ENCODE measurements at places on chromosomes 11 and 22. TPM values are rescaled to one million over a fixed set of nuclear protein-coding genes. Genes with fewer than 3 reads are reported as not detected.

RFPL3 gene
- total RNA-seq: not detected

CNTF gene
- total RNA-seq: 0.47 TPM

FAM180B gene
- not detected for total RNA-seq

HBE1 gene
- total RNA-seq: not detected

DNA sequence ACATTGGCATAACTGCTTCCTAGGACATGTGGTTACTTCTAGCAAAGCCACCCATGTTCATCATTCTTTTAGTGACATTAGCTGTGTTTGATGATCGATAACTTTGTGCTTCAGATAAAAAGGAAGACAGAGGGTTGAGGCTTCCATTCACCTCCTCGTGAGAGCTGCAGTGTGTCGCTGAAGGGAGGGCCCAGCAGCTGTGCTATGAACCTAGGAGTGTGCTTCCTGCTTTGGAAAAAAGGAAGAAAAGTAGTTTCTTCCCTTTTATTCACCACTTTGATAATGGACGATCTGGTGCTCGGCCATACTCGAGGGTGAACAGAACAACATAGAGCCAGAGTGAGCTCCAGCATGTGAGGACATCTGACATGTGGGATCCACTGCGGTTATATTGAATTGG, 6.1 kb upstream of the RFPL2 start:
- DNase-seq: no peak

DNA sequence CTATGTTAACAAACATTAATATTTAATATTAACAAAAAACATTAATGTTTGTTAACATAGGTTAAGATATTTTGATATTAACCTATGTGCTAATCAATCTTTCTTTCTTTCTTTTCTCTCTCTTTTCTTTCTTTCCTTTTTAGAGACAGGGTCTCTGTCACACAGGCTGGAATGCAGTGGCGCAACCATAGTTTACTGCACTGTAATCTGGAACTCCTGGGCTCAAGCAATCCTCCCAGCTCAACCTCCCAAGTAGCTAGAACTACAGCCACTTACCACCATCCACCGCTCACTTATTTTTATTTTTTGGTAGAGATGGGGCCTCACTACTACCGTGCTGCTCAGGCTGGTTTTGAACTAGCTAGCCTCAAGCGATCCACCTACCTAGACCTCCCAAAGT, 13.2 kb downstream of the SIK3 start:
- DNase-seq: no peak

ZP1 gene
- not detected for total RNA-seq

DNA sequence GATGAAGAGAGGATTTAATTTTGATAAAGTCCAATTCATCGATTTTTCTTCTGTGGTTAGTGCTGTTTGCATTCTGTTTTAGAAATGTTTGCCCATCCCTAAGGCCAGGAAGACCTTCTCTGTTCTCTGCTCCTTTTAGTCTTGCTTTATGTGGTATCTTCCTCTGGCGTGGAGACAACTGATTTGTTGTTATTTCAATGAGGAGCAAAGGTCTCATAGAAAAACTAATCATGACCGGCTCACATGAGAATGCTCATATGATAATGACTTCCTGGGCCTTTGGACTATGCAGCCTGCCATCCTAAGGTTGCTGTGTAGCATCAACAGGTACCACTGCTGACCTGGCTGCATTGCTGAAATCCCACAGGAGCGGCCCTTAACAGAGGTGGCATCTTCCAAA, 19.8 kb downstream of the SCGB1A1 start:
- no peak for DNase-seq

DNA sequence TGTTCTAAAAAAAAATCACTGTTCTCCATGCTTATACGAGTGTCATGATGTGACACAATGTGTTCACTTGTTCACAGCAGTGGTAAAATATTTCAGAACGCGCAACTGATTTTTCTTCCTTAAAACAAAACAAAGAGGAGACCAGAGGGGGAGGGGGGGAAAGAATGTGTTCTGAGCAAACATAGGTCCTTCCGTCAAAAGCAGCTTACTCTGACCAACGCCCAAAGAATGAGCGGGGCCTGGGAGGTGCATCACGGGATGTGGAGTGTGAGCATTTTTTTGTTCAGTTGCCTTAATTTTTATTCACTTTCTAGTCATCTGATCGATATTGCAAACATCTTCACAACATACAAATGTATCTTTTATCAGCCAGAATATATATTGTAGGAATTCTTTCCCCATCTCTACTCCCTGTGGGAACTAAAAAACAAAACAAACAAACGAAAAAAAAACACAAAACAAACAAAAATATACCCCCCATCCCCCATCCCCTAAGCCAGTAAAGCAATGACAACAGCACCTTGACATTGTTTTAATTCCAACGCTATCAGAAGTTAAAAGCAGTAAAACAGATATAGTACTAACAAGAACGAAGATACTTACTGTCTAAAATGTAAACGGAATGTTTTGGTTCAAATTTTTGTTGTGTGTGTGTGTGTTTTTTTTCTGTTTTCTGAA, 43.3 kb downstream of the BDNF start:
- no peak for DNase-seq

DNA sequence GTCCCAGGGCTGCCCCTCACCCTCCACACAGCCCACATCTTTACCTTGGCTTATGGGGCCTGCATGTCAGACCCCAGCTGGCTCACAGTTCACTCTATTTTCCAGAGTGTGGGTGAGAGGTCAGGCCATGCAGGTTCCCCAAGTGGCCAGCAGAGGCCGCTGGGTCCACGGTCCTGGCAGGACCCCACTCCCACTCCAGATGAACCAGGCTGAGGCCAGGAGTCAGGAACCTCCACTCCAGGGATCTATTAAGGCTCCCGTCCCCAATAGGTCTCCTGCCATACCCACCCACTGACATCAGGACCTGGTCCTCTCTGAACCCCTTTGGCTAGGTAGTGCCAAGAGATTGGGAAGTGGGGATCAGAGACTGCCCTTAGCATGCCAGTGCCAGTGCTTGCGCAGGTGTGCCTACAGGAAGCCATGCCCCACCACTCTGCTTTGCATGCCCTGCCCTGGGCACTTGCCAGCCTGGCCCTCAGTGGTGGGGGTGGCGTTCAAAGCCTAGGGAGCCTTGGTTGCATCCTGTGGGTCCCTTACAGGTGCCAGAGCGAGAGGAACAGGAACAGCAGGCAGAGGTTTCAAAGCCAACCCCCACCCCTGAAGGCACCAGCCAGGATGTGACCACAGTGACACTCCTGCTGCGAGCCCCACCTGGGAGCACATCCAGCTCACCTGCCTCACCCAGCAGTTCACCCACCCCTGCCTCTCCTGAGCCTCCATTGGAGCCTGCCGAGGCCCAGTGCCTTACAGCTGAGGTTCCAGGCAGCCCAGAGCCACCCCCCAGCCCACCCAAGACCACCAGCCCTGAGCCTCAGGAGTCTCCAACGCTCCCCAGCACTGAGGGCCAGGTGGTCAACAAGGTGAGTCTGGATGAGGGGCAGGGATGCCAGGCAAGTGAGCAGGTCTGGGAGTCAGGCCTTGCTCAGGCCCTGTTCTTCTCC, 8.3 kb downstream of the SMTN start:
- no peak for DNase-seq

C11orf65 gene
- 0.37 TPM for total RNA-seq

DNA sequence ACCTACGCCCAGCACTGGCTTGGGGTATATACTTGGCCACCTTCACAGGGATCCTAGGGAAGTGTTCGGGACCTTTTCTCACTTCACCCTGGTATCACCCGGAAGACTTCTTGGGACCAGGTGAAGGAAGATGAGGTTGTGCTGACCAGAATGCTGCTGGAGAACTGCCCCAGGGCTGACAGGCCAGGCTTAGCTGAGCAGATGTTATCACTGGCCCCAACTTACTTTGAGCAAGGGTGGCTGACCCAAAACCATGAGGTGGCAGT, 4.5 kb downstream of the FTH1 start:
- no peak for DNase-seq

TIMM10B gene
- total RNA-seq: 36.8 TPM

HEPN1 gene
- total RNA-seq: not detected

- DNase-seq: no peak
Observed at GRCh38 chr11:15901054-15901453, 455.3 kb downstream of the SOX6 start.

- peak; percentile 81 for DNase-seq
Observed at GRCh38 chr22:29031227-29032011, 30.2 kb downstream of the C22orf31 start.

FXYD6 gene
- total RNA-seq: 55.0 TPM

- DNase-seq: peak; percentile 42
Observed at GRCh38 chr11:9716275-9717039, 52.6 kb downstream of the SWAP70 start.

GRCh38 chr11:60917267-60917666, 3.3 kb downstream of the TMEM109 start:
- no peak for DNase-seq

DNA sequence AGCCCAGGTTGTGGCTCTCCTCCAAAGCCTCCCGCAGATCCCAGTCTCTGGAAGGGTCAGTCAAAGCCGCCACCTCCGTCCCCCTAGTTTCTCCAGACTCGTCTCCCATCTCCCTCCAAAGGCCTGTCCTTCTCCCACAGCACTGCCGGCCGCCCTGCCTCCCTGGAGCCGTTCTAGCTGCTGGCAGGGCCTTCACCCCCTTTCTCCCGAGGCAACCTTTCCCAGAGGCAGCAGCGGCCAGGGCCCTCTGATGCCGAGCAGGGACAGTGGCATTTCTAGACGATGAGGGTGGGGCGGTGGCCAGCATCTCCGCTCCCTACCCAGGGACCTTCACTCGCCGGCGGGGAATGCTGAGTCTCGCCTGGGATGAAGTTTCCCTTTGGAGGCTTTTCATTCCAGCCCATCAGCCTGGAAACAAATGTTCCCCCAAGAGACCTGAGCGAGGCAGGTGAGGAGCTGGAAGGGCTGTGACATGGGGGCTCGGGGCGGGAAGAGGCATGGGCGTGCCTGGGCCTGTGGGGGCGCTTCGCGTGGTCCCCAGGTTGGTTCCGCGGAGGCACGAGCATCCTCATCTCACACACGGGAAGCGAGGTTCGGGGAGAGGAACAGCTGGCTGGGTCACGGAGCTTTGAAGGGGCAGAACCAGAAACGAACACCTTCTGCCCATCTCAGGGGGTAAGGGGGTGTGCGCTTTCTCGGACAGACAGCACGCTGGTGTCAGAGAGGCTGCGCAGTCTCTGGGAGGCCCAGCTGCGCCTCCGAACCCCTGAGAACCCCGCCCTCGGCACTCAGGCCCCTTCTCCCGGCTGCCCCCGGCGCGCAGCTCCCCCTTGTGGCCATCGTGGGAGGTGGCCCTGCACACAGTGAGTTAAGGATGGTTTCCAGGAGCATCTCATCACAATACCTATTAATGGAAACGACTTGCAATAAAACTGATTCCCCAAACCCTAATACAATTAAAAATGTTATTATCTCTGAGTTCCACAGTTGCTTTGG, 18.1 kb upstream of the KLHL35 start:
- DNase-seq: no peak

GLYAT gene
- total RNA-seq: not detected

NPTXR gene
- 5.3 TPM for total RNA-seq

- no peak for DNase-seq
Observed at GRCh38 chr11:130338667-130339066, 23.9 kb upstream of the ZBTB44 start.

- DNase-seq: no peak
Observed at GRCh38 chr11:13666708-13667107, 1.8 kb upstream of the FAR1 start.

- no peak for DNase-seq
Observed at GRCh38 chr11:117418737-117419481, 91.3 kb downstream of the CEP164 start.

P2RY6 gene
- 2.2 TPM for total RNA-seq

DNA sequence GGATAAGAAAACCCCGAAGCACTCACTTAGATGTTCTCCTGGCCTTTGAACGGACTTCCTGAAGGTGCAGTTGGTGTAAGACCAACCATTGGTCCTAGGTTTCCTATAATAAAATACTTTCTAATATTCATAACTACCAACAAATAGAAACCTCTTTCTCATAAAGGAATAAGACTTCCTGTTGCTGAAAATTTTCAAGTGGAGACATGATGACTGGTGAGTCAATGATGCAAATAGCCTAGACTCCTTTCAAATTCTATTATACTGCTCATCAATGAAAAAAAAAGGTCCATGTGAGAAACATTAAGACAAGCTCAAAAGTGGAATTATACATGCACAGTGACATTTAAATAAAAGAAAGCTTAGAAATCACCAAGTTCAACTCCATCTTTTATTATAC, 862.8 kb downstream of the FAM181B start:
- DNase-seq: no peak

GLB1L2 gene
- 10.3 TPM for total RNA-seq

OR4C46 gene
- not detected for total RNA-seq

- DNase-seq: no peak
Observed at GRCh38 chr11:75328426-75329277, 22.8 kb downstream of the ARRB1 start.

DUSP18 gene
- total RNA-seq: 23.9 TPM

PVALB gene
- 0.70 TPM for total RNA-seq

USH1C gene
- not detected for total RNA-seq

- DNase-seq: no peak
Observed at GRCh38 chr11:33445761-33446161, 188.6 kb downstream of the HIPK3 start.

RASGRP2 gene
- 35.3 TPM for total RNA-seq

Data from left lung (tissue), 14 donors.